Cerebellar nuclear complex (tissue), 1 donor: ENCODE measurements at places on chromosomes 13 and 19.

DNA sequence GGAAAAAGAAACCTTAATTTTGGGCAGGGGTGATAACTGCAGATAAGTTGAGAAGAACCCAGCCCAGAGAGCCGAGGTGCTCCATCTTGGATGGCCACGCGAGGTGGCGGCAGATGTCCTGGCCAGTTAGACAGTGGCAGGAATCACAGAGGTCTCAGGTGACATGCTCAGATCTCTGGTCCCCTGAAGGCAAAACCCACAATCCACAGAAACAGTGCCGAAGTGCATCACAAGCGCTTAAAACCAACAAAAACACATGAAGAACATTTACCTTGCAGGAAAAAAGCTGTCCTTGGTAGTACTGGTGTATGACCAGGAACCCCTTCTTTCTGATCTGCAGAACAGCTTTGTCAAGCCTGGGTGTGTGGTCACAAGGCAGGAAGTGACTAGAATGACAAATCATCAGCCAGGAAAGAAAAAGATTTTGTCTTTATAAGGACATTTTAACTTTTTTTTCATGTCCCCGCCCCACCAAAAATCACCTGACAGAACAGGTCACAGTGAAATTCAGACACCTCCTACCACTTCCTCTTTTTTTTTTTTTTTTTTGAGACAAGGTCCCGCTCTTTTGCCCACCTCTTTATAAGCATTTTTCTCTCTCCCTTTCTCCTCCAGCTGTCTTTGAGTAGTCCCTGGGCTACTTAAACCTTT, at the start of gene LCP1:
Gene LCP1, minus strand, starts transcription at position 338 of the 651 bp plus-strand sequence. CDS start 22,515 bp downstream, outside the sequence.
- no peak for DNase-seq

DNA sequence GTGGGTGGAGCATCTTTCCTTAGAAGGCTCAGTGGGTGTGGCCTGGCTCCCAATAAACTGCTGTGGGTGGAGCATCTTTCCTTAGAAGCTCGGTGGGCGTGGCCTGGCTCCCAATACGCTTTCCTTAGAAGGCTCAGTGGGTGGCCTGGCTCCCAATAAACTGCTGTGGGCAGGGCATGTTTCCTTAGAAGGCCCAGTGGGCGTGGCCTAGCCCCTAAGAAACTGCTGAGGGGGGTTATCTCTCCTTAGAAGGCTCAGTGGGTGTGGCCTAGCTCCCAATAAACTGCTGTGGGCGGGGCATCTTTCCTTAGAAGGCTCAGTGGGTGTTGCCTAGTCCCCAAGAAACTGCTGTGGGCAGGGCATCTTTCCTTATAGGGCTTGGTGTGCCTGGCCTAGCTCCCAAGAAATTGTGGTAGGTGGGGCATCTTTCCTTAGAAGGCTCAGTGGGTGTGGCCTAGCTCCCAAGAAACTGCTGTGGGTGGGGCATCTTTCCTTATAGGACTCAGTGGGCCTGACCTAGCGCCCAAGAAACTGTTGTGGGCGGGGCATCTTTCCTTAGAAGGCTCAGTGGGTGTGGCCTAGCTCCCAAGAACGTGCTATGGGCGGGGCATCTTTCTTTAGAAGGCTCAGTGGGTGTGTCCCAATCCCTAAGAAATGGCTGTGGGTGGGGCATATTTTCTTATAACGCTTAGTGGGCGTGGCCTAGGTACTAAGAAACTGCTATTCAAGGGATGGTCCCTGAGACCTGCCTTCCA, 10.3 kb downstream of the HSH2D start:
- DNase-seq: no peak

GRCh38 chr19:18597809-18598660, 8.6 kb downstream of the CRLF1 start:
- DNase-seq: no peak

- DNase-seq: no peak
Observed at GRCh38 chr19:12000152-12000981, 35.1 kb downstream of the ZNF433 start.

DNA sequence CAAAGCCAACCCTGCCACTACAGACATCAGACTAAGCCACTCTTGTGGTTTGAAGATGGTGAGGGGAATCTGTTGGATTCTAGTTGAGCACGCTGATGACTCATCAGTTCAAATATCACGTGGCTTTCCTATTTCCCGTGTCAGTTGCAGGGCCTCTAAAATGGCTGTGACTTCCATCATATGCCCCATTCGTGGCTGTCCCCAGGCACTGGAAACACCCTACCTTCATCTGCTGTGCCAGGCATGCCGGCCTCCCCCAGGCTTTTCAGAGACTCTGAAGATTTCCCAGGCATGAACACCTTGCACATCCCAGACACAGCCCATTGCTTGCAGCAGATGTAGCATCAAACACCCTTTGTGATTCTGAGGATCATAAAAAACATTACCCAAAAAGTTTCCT, 659.9 kb downstream of the UQCRFS1 start:
- DNase-seq: no peak

GRCh38 chr13:98158172-98158899, 15.4 kb downstream of the FARP1 start:
- DNase-seq: no peak

GRCh38 chr13:23877286-23877685, 11.9 kb downstream of the MIPEP start:
- DNase-seq: no peak

DNA sequence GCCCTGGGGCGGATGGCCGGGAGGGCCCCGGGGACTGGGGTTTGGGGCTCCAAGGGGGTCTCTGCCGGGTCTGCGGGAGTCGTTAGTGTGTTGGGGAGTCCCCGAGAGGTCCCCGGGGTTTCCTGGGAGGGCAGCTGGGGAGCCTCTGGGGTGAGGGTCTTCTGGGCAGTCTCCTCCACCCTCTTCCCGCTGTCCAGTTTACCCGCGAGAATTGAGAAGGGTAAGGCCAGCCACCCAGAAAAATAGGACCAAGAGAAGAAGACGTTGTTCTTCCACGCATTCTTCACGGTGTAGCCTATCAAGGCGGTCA, 1.0 kb upstream of the ETFB start:
- DNase-seq: no peak

DNA sequence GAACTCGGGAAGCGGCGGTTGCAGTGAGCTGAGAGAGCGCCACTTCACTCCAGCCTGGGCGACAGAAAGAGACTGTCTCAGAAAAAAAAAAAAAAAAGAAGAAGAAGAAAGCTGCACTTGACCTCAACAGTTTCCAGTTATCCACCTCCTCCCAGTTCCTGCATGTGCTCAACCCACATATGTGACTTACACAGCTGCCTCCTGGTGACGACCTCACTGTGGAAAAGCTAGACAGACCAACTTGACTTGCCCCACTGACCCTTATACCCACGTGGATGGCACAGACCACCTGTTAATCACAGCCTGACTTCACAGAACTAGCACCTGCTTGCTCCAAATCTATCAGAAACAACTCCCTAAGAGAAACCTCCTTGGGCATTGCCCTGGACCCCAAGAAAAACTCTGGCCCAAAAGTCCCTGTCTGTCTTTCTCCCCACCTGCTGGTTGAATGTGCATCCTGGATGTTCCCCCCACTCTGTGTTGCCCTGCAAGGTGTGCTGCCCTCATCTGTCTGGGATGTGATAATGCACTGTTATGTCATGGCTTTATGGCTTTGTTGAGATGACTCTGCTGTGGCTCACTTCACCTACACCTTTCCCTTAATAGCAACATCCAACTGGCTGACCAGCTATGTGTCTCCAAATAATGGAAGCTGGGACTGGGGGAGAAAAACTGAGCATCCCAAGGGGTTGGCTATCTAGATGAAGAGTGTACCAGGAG, 2.8 kb downstream of the ZNF20 start:
- DNase-seq: no peak

- no peak for DNase-seq
Observed at GRCh38 chr13:84845907-84846619, 953.2 kb downstream of the SLITRK6 start.

DNA sequence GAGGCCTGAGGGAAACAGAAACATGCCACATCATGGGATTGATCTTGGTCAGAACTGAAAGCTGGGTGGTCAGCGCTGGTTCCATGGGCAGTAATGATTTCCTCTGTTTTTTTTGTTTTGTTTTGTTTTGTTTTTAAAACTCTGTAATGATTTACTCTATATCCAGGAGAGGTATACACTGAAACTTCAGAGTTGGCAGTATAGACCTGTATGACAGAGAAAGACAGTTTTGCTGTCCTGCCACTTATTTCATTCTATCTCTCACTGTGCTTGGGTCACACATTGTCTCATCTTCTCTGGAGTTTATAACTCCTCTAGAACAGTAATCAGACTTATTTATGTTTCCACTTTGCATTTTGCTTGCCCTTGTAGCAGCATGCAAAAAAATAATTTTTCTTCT, 105.1 kb upstream of the SLITRK1 start:
- DNase-seq: no peak

DNA sequence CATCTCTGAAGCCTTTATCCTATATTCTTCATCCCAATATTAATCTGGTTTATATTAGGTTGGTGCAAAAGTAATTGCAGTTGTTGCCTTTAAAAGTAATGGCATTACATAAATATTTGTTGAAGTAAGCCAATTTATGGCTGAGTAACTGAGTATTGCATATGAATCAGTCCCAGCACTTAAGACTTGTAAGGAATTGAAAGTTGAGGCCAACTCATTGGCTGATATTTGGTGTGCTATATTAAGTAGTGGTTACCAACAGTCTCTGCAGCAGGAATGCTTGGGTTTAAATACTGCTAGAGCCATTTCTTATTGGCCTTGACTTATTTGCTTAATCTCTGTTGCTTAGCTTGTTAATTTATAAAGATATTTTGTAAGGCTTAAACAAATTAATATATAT, 460.7 kb downstream of the GPC6 start:
- no peak for DNase-seq

DNA sequence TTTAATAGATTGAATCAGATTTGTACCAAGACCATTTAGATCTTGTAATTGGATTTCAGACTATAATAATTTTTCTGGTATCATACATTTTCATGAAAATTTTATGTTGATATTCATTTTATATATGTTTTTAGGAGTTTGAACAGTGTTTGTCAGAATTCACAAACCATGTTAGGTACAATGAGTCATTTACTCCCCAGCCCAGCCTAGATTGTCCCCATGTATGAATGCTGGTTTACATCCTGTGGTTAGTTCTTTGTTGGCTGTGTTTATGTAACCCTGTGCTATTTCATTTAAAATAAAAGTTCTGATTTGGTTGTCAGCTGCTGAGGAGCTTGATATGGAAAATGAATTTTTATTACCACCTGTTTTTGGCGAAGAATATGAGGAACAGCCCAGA, 96.7 kb downstream of the GJA3 start:
- no peak for DNase-seq

- DNase-seq: no peak
Observed at GRCh38 chr13:66859078-66859477, 371.1 kb downstream of the PCDH9 start.

DNA sequence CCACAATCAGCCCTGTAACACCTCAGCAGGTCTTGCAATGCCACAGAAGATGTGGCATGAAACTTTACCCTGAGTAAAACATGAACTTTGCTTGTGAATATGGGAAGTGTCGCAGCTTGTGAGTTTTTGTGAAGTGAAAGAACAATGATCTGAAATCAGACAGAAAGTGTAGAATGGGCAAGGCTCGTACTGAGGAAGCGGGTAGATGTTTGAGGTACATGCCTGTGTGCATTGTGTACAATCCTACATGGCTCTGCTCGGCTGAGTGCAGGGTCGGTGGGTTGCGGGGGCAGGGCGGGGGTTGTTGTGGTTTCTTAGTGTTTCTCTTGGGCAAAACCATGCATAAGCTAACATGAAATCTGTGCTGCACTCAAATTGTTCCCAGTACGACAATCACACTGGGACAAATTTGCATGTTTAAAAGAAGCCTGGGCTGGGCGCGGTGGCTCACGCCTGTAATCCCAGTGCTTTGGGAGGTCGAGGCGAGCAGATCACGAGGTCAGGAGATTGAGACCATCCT, 1.1 kb downstream of the NLRP13 start:
- no peak for DNase-seq

DNA sequence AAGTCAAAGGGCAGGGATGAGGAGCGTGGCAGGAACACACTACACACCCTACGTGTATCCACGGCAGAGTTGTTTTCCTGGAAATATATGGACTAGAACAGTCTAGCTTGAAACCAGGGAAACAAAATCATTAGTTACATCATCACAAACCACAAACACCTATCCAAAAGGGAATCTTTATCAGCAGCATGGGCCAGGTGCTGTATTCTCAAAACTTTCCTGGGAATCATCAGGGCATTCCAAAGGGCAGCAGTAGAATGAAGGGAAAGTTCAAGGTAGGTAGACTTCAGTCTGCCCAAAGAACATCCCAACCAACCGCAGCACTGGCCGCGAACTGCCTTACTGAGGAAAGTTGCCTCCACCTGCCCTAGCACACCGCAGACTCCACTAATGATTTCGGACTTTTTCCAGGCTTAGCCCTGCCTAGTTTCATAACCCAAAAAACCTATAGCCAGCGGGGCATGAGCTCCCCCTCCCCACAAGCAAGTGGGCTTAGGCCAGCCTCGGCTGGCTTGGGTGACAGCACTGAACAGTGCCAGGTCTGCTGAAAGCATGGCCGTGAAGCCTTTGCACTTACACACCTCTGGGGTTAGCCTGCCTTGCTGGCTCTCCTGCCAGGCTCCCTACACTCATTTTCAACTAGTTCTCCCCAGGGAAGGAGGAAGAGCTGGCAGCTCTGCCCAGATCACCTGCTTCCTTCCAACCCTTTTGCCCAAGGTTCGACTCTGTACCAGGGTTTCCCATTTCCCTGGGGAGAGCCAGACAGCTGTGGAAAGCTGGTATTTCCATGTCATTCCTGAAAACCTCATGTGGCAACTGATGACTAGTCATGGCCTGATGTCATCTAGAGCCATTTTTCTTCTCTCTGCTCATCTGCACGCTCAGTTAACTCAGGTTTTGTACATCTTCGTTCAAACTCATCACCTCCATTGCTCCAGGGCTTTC, 77.3 kb upstream of the UBAC2 start:
- no peak for DNase-seq

GRCh38 chr13:29579094-29579493, 16.4 kb downstream of the SLC7A1 start:
- DNase-seq: no peak
